ENCODE measurements at places on chromosomes 5 and 9.
A peak's percentile ranks its signal among the peaks of the same experiment; 100 is the strongest.

GRCh38 chr9:109737295-109737694 is 42.7 kb upstream of the PALM2AKAP2 start:
- no peak for DNase-seq

DNA sequence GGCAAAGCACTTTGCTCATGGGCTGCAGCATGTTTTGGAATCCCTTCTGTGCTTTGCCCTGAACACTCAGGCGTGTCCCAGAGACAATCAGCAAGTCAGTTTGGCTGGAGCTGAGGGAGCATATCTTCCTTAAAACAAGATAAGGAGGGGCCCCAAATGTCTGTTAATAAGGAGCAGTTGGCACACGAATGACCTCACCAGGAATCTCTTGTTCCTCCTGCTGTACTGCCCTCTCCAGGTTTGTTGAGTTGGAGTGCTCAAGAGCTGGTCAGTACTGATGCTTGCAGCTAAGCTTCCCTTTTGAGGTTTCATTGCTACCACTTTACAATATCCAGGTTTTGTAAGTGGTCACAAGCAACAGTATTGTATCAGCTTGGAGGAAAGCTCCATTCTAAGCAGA is 101.3 kb upstream of the EGFLAM start:
- DNase-seq, result no peak

DNA sequence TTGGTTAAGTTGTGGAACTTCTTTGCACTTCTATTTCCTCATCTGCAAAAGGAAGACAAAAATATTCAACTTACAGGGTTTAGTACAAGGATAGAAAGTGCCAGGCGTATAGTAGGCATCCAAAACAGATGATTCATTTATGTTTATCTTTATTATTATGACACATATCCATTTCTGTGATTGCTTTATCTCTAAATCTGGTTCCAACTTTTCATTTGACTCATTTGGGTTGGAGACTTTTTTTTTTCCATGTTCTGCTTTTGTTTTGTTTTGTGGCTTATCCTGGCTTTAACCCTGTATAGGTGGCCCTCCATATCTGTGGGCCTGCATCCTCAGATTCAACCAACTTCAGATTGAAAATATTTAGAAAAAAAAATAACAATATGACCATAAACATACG is 186.7 kb upstream of the SLC24A2 start:
- DNase-seq, result no peak

DNA sequence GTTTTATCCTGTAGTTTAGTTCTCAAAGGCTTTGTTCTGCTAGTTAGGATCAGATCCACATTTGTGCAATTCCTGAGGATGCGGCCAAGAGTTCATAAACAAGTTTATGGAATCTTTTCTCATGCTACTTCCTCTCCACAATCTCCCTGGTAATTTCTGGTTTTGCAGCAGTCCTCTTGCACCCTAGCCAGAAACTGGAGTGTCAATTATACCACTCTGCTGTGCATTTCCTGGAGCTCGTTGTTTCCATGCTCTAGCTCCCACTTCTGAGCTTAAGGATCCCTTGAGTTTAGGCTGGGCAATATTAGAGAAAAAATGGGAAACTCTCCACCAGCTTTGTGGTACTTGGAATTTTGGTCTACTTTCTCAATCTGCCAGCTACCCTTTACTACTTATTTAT is 474.7 kb downstream of the DIRAS2 start:
- no peak for DNase-seq

DNA sequence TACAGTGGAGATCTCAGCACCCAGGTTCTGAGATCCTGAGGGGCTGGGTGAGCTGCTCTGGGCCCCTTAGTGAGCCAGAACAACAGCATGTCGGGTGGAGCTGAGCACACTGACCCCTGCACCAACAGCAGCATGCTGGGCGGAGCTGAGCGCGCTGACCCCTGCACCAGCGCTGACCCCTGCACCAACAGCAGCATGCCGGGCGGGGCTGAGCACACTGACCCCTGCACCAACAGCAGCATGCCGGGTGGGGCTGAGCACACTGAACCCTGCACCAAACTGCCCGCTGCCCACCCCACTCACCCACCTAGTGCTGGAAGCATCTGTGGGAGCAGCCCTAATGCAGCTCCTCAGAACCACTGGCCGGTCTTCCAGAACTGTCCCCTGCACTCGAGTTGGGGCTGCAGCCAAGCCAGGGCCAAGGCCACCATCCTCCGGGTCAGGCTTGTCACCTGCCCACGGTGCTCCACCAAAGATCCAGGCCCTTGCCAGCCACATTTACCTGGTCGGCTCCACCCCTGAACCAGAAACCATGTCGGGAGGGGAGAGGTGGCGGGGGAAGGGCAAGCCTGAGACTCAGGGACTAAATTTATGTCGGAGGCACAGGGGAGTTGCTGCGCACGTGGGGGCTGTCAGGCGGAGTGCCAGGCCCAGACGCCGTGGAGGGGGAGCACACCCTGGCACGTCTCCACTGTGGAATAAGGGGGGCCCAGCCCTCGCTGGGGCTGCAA is 80.3 kb downstream of the ADAMTS2 start:
- no peak for DNase-seq

- no peak for DNase-seq
Observed at GRCh38 chr9:91090130-91090410, 271.6 kb downstream of the AUH start.

DNA sequence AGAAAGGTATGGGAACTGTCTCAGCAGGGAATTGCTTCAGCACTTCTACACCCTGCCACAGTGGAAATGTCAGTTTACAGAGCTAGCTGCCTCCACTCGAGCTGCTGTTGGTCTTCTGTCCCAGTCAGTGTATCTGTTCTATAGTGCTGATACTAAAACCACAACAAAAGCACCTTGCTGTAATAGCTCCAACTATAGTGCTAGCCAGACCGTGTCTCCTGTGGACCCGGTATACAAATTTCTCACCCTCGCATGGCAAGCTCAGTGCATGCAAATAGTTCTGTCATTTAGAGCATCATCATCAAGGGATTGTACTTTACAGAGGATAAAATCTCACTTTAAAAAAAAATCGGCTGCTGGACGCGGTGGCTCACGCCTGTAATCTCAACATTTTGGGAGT is 51.5 kb upstream of the IQGAP2 start:
- DNase-seq, result no peak

GRCh38 chr5:68137511-68138140 is 77.9 kb upstream of the PIK3R1 start:
- no peak for DNase-seq

DNA sequence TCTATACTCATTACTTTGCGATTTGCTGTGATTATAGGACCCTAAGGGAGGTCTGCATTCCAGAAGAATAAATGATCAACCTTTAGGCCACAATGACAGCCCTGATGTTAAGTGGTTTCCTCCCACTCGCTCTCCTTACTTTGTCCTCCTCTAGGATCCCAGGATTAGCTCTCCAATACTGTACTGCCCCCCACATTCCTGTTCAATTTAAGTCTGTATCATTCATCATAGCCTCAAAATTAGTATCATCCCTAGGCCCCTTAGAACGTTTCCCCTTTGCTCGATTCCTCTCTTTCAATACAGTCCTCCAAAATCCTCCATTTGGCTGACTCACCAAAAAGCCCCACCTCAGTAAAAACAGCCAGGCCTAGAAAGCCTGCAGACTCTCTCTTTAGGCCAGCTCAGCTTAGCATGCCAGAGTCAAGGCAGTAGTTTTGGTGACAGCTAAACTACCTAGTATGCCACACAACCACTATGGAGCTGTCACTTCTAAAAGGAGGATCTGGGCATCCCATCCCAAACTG is 24.4 kb downstream of the RNF145 start:
- DNase-seq, result no peak

DNA sequence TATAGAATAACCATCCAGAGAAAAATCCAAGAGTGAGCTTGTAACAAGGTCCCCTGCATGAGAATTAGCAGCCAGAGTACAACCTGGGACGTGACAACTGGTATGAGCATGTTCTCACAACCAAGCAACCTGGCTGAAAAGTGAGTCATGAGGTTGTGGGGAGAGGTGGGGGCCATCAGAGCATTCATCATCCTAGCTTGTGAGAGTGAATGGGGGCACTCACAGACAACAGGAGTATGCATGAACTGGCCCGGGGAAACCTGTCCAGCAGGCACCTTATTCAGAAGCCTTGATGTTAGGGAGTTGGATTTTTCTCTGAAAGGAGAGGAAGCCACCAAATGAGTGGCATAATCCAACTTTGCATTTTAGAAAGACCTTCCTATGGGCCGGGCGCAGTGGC is 113.0 kb downstream of the FRMD3 start:
- no peak for DNase-seq

GRCh38 chr5:138626333-138626944 is 51.2 kb upstream of the HSPA9 start:
- DNase-seq, result no peak

- no peak for DNase-seq
Observed at GRCh38 chr5:109743770-109744212, 54.1 kb downstream of the MAN2A1 start.

DNA sequence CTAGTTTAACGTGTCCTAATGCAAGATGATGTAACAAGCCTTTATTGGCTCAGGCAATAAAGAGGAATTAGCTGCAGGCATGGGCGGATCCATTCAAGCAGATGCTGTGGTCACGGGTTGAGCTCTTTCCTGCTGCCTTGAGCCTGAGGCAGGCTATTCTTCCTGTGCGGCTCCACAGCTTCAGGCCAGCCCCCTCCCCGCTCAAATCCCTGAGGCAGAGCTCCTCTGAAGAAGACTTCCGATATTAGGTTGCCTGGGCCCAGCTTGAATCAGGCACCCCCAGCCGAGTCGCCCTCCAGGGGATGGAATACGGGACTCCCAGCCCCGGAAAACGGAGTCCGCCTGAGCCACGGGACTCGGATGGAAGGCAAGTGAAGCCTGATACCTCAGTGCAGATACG is 95.0 kb upstream of the RUFY1 start:
- no peak for DNase-seq

DNA sequence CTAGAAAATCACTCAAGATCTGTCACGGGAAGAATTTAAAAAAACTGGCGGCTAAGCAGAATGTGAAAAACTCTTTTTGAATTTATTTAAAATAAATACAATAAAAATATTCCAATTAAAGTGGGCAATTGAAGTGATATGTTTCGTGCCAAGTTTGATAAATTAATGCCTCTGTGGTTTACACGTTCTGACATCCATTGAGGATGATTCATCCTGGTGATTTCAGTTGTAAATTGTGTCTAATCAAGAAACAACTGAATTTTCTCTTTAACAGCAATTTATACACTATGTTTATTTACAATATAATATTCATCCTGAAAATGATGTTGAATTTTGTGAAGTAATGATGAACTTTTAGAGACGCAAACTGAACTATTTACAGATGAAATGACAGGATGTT is 21.0 kb upstream of the OSMR start:
- DNase-seq, result no peak

GRCh38 chr9:96149533-96150280 is 152.3 kb downstream of the HSD17B3 start:
- no peak for DNase-seq

DNA sequence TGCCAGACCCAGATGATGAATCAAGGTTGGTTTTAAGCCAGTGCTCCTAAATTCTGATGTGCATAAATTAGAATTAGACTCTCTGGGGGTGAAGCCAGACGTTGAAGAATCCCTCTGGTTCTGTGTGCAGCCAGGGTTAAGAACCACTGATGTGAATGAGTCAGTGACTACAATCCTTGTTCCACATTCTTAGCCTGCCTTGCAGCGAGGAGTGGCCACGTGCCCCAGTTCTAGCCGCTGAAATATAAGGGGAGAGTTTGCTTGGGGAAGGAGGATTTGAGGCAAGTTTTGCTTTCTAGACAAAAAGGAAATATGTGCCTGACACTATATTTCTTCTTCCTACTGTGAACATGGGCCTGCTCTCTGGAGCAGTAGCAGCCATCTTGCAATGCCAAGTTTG is 34.2 kb upstream of the MSH3 start:
- no peak for DNase-seq

GRCh38 chr5:82622711-82623514 is 344.8 kb upstream of the RPS23 start:
- peak; percentile 38 for DNase-seq

GRCh38 chr9:83312537-83312936 is 225.7 kb downstream of the FRMD3 start:
- no peak for DNase-seq

GRCh38 chr9:86885232-86885631 is 62.1 kb downstream of the GAS1 start:
- no peak for DNase-seq

GRCh38 chr5:124819201-124819600 is 72.8 kb upstream of the ZNF608 start:
- no peak for DNase-seq

DNA sequence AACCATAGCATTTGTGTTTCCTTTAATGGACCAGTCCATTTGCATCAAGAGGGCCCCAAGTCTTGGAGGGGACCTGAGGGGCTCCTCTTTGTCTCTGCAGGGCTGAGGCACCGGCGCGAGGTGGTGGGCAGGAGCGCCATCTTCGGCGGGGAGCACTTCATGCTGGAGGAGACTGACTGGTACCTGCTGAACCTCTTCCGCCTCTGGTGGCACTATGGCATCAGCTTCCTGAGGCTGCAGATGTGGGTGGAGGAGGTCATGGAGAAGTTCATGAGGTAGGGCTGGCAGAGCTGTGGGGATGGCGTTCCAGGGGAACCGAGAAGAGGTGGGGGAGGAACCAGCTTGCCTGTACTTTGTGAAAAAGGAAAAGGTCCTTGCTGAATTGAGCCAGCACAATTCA is 6.1 kb downstream of the PCYOX1L start:
- no peak for DNase-seq

DNA sequence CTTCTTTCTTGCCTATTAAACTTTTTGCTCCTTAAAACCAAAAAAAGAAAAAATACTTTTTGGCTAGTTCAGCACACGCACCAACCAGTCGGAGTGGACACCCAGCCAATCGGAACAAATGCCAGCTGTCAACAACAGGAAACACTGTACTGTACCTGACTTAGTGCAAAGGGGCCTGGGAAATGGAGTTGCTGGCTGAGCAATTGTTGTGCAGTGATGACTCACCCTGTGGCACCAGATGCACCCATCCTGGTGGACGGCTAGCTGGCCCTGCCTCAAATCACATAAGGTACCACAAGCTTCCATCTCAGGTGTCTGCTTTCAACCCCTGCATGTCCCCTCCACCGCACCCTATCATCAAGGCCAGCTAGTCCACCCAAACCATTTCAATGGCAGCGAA is 20.9 kb downstream of the FOXE1 start:
- DNase-seq, result no peak

DNA sequence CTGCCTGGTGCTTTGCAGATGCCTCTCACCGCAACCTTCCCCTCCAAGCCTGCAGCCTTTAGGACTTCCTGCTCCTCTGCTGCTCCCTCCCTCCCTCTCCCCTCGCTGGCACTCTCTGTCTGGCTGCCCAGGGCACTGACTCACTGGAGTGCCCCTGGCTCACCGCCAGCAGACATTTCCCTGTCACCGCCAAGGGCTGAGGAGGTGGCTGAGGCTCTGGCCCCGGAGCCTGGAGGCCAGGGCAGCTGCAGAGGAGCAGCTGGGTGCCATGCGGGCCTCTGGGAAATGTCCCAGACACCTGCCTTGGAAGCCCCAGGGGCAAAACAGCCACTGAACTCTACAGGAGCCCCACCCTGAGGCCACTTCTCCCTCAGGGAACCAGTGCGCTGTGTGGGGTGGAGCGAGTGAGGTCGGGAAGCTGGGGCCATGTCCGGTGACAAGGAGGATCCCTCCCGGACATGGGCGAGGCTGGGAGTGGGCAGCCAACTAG is 53.4 kb downstream of the TENT4A start:
- no peak for DNase-seq

- no peak for DNase-seq
Observed at GRCh38 chr5:9686216-9686615, 56.1 kb upstream of the TAS2R1 start.
